ENCODE measurements at places on chromosomes 2 and 18.

DNA sequence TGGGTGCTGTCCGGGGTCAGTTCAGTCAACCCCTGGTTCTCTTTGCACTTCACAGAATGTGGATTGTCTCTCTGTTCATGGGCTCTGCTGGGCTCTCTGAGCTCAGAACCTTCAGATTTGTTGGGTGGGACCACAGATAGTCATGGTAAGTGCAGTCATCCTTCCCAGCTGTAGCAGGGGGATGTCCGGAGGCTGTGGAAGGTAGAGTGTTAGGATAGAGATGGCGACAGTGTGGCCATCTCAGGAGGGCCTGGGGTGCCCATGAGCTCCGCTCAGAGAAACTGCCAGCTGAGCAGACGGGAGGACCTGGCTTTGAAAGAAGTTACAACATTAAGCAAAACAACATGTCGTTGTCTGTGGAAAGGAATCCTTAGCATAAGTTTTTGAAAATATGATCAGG, 149.8 kb downstream of the FAM210A start:
- no peak for DNase-seq

GRCh38 chr18:76821356-76821874, 942 bp upstream of the ZNF236 start:
- DNase-seq = no peak

DNA sequence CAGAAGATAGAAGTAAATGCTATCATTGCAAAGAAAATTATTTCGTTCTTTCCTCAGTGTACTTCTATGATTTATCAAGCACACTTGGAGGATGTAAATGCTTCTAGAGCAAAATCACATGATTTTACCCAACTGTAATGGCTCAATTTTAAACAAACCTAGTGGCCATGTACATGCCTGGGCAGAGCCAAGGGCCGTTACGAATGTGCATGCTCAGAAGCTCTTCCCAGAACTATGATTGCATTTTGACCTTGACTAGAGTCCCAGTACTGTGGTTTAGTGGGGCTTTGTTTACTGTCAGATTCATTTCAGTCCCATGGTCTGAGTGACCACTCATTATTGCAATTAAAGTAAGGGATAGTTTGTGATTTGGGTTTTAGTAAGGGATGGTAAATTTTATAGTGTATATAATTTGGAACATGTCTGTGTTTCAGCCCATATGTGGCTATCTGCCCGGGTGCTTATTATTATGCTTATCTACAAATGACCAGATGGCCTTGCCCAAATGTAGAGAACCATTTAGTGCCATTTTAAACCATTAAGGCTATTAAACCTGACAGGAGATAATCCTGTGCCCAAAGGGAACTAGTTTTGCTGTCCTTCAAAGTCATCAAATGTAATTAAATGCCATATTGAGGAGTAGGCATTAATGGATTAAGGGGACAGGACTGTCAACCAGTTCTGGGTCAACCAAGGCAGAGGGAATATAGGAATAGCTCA, 239.1 kb downstream of the ICOS start:
- no peak for DNase-seq

DNA sequence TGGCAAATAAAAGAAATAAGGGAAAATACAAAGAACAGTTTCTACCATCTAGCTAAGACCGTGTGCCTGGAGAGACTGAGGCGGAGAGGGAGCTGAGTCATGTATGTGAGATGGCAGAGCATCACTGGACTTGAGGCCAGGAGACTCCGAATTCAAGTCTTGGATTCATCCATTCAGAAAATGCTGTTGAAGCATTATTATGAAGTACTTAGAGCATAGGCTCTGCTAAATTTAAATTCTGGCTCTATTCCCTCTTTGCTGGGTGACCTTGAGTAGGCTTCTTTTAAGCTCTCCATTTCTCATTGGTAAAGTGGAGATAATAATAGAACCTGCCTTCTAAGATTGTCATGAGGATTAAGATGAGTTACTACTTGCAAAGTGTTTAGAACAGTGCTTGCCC, 34.7 kb downstream of the NPHP1 start:
- DNase-seq = no peak

DNA sequence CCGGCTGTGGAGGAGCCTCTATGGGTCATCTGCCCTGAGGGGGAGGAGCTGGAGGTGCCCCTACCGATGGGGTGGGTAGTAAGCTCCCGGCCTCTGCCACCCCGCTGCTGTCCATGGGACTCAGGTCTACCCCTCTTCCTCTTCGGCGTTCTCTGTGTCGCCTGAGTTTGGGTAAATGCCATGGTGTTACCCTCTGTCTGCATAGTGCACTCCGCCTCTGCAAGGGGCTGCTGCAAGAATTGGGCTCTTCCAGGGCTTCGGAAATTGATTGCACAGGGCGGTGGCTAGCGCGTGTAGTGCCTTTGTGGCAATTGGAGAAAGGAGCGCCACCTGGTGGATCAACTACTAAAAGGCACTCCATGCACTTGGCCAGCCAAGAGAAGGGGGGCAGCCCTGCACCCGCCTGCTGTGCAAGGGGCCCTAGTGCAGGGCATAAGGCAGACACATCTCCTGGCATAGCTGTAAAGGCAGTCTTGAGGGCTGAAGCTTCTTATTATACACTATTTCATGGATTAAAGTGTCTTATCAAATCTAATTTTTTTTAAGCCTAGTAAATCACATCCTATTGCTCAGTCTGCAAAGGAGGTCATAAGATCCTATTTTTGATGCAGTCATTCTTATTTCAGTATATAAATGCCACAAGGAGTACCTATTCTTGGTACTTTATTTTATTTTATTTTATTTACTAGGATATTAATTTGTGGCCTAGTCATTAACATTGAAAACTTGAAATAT, 308.9 kb downstream of the PDE11A start:
- DNase-seq = peak; percentile 64

GRCh38 chr2:241692448-241692847, 5.8 kb upstream of the DTYMK start:
- peak; percentile 89 for DNase-seq

GRCh38 chr2:128370468-128371247, 52.0 kb upstream of the HS6ST1 start:
- peak; percentile 70 for DNase-seq

Measured in AG10803 (cell line).